Activated T-helper 2 cell treated with anti-CD3 and anti-CD28 coated beads, Interferon-gamma antibody, Interleukin-2, Interleukin-4, amounts not matched to agents 10 μg/mL and 5 μg/mL and 100 μg/mL, durations not matched to agents 14 hours and 24 hours and 36 hours (primary cell): ENCODE measurements at places on chromosomes 12 and 14. TPM values are rescaled to one million over a fixed set of nuclear protein-coding genes. Genes with fewer than 3 reads are reported as not detected.

ADAMTS20 gene
- not detected in 2 replicates for total RNA-seq

STAC3 gene
- total RNA-seq, result 5.6 and 6.1 TPM in 2 replicates

TAS2R13 gene
- 0.74 and 0.84 TPM in 2 replicates for total RNA-seq

SERPINA3 gene
- not detected in 2 replicates for total RNA-seq

ANKRD33 gene
- not detected in 2 replicates for total RNA-seq

CHD8 gene
- total RNA-seq, result 120 and 124 TPM in 2 replicates

ARHGAP5 gene
- 31.8 and 32.1 TPM in 2 replicates for total RNA-seq

ADSS1 gene
- total RNA-seq, result 1.1 and 2.4 TPM in 2 replicates

RASAL1 gene
- 2.2 TPM in 2 replicates for total RNA-seq

PAPLN gene
- 0.67 and 0.75 TPM in 2 replicates for total RNA-seq

RDH12 gene
- not detected in 2 replicates for total RNA-seq

AKAP3 gene
- 0.55 and 0.71 TPM in 2 replicates for total RNA-seq

CKB gene
- 14.0 and 15.3 TPM in 2 replicates for total RNA-seq

GRIN2B gene
- 0.07 TPM in 1 of 2 replicates, not detected in the other for total RNA-seq

LMNTD1 gene
- total RNA-seq, result not detected in 2 replicates

ZC2HC1C gene
- total RNA-seq, result 0.94 and 1.5 TPM in 2 replicates

KSR2 gene
- 0.05 and 0.09 TPM in 2 replicates for total RNA-seq

LRRC10 gene
- total RNA-seq, result not detected in 2 replicates

RHOJ gene
- total RNA-seq, result not detected in 2 replicates

PTPN21 gene
- 0.32 and 0.34 TPM in 2 replicates for total RNA-seq

AQP6 gene
- total RNA-seq, result not detected in 2 replicates

OTOGL gene
- total RNA-seq, result 0.16 TPM in 1 of 2 replicates, not detected in the other

DAO gene
- not detected in 2 replicates for total RNA-seq

SYCP3 gene
- 0.50 and 0.92 TPM in 2 replicates for total RNA-seq

RERG gene
- not detected in 2 replicates for total RNA-seq

GLT8D2 gene
- total RNA-seq, result 0.11 TPM in 1 of 2 replicates, not detected in the other

SETD1B gene
- 23.3 and 24.0 TPM in 2 replicates for total RNA-seq

KERA gene
- not detected in 2 replicates for total RNA-seq

KRT78 gene
- not detected in 2 replicates for total RNA-seq

KRT75 gene
- total RNA-seq, result not detected in 2 replicates

KRT72 gene
- not detected in 2 replicates for total RNA-seq

PRB2 gene
- not detected in 2 replicates for total RNA-seq

KRR1 gene
- total RNA-seq, result 114 and 119 TPM in 2 replicates

REM2 gene
- total RNA-seq, result 0.28 and 0.30 TPM in 2 replicates

DPY19L2 gene
- 0.32 and 0.91 TPM in 2 replicates for total RNA-seq

NFATC4 gene
- total RNA-seq, result 0.21 TPM in 1 of 2 replicates, not detected in the other

GPHN gene
- 33.9 and 34.6 TPM in 2 replicates for total RNA-seq

KRT86 gene
- total RNA-seq, result 0.28 and 0.34 TPM in 2 replicates

SPTB gene
- total RNA-seq, result 0.02 and 0.05 TPM in 2 replicates

TPH2 gene
- not detected in 2 replicates for total RNA-seq

CCDC175 gene
- total RNA-seq, result not detected in 2 replicates

B4GALNT1 gene
- 10.8 and 11.3 TPM in 2 replicates for total RNA-seq

ISM2 gene
- total RNA-seq, result 0.11 TPM in 1 of 2 replicates, not detected in the other
